Inflammatory macrophage treated with lipopolysaccharide for 1 hour (primary cell): ENCODE measurements at places on chromosomes 12 and 14.

DNA sequence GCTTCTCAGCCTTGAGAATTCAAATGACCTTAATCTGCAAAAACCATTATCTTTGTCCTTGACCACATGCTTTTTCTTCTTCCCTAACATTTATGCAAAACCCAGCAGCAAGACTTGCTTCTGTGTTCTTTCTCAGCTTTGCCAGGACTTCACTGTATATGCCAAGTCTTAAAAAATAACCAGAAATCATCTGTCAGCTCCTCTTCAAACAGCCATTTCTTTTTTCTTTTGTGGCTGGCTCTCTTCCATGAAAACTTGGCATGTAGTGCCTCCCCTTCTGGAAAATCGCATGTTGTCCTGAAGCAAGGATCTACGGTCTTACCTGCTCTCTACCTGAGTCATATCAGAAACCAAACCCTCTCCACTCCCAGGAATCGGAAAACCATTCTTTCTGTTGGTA, 364.9 kb downstream of the RPS29 start:
- DNase-seq: no peak

- DNase-seq: no peak
Measured at GRCh38 chr14:81068176-81068782, 112.9 kb downstream of the TSHR start.

- no peak for DNase-seq
Measured at GRCh38 chr12:43103866-43104265, 448.1 kb downstream of the ADAMTS20 start.

DNA sequence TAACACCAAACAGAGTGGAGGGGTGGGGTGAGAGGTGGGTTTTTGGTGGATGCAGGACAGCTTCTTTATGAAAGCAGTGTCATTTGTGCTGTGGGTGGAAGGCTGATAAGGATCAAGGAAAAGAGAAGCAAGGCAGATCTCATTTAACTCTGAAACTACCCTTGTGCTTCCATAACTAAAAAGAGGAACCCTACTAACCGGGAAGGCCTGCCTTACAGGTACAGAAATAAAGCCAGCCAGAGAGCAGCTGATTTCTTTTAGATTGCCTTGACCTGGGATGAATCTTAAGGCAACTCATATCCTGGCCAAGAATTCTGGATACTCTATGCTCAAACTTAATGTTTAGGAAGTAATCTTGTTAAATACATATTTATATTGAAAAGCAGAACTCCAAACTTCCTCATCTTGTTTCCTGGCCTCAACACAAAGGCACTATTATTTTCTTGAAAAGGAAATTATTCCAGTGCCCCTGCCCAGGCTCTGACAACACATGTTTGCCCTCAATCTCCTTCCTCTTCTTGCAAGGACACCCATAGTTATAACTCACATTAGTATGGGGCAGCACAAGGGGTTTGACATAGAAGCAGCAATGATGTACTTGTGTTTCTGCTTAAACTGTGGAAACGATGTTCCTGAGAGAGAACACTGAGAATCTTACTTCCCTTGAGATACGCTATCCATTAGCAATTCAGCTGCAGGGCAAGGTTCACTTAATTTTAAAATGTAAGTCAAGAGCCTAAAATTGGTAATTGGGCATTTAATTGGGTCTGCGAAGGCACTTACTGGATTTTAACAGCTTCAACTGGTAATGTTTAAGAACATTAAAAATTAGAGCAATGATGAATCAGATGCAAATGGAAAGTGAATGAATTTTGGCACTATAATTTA, 173.7 kb downstream of the STXBP6 start:
- DNase-seq: peak; percentile 33

- DNase-seq: peak; percentile 95
Measured at GRCh38 chr12:11717519-11717961, 68.1 kb downstream of the ETV6 start.

DNA sequence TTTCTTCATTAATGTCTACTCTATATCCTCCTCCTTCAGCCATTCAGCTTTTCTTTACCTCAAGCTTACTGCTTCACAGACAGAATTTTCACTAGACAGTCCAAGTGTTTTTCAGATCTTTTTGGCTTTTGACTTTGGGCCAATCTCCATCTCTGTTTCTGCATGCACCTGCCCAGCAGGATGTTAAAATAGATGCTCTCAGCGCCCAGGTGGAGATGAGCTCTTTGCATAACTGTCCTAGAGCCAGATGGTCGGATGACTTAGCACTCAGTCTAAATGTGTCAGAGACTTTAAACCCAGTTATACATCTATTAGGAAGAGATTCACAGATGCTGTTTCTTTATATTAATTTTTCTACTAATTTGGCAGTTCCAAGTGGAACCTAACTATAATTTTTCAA, 80.3 kb upstream of the SSTR1 start:
- DNase-seq: no peak
